ENCODE measurements at places on chromosomes 4 and X.

DNA sequence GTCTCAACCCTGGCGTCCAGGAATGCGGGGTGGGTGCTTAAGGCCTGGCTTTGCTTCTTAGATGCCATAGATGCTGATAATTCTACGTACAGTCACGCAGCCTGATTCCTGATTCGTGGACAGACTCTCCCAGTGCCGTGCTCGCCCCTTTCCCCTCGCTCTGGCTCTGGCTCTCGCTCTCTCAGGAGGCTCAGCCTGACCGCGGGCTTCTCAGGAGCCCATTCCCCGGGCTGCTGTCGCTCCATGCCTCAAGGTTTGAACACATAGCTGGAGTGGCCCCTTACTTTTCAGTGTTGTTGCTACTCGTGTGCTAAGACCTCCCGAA is 59.2 kb upstream of the ZC4H2 start:
- no peak overlapping the region for H3K4me3 ChIP-seq
- no peaks in the 10 kb centered on the region for H3K27me3 ChIP-seq
- H3K27ac ChIP-seq = peak overlapping the region; percentile 54
- no peaks in the 10 kb centered on the region for H3K36me3 ChIP-seq

- no peaks in the 10 kb centered on the region for H3K36me3 ChIP-seq
- H3K27me3 ChIP-seq = no peaks in the 10 kb centered on the region
- H3K4me1 ChIP-seq = peaks cover 9% of the 10 kb centered on the region
- no peak overlapping the region for H3K4me3 ChIP-seq
Measured at GRCh38 chrX:153819384-153820040, 10.8 kb downstream of the PDZD4 start.

GRCh38 chr4:41012293-41012692 is 202.0 kb downstream of the APBB2 start:
- no peaks in the 10 kb centered on the region for H3K36me3 ChIP-seq
- H3K27ac ChIP-seq = no peak overlapping the region
- no peak for DNase-seq
- no peaks in the 10 kb centered on the region for H3K27me3 ChIP-seq
- H3K4me1 ChIP-seq = no peaks in the 10 kb centered on the region
- H3K4me3 ChIP-seq = no peak overlapping the region

GRCh38 chrX:25277574-25277973 is 261.8 kb upstream of the ARX start:
- no peaks in the 10 kb centered on the region for H3K27me3 ChIP-seq
- no peaks in the 10 kb centered on the region for H3K36me3 ChIP-seq
- no peak overlapping the region for H3K4me3 ChIP-seq
- H3K4me1 ChIP-seq = no peaks in the 10 kb centered on the region
- no peak overlapping the region for H3K27ac ChIP-seq

DNA sequence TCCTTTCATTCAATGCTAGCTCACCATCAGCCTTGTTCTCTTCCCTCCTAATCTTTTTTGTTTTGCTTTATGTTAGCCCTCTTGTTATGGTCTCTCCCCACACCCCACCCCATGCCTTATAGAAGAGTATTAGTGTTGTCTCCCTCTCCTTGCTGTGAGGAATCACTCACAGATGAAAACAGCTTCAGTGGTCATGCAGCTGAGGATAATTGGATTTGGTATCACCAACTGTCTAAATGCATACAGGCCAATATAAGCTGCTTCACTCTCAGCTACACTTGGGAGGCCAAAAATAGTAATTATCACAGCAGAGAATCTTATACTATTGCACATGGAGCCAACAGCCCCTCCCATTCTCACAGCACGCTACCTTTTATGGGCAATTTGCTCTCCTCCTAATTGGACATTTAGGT is 494.6 kb upstream of the FAM241A start:
- no peaks in the 10 kb centered on the region for H3K4me1 ChIP-seq
- DNase-seq = no peak
- H3K27ac ChIP-seq = no peak overlapping the region
- H3K27me3 ChIP-seq = no peaks in the 10 kb centered on the region
- H3K4me3 ChIP-seq = no peak overlapping the region
- H3K36me3 ChIP-seq = no peaks in the 10 kb centered on the region
